Heart right ventricle (tissue), 16 donors: ENCODE measurements at places on chromosomes 16 and 17. TPM values are rescaled to one million over a fixed set of nuclear protein-coding genes. Genes with fewer than 3 reads are reported as not detected.

Gene WFDC1
- polyA plus RNA-seq = 2.6 TPM

GRCh38 chr16:6113749-6114148, 1016.2 kb upstream of the EEF2KMT start:
- no peak for DNase-seq

Gene SCNN1B
- polyA plus RNA-seq = 0.15 TPM

Gene NPIPB8
- not detected for polyA plus RNA-seq

Gene LRRC46
- 0.95 TPM for polyA plus RNA-seq

GRCh38 chr16:86668136-86668910, 90.0 kb downstream of the FOXL1 start:
- peak; percentile 59 for DNase-seq

DNA sequence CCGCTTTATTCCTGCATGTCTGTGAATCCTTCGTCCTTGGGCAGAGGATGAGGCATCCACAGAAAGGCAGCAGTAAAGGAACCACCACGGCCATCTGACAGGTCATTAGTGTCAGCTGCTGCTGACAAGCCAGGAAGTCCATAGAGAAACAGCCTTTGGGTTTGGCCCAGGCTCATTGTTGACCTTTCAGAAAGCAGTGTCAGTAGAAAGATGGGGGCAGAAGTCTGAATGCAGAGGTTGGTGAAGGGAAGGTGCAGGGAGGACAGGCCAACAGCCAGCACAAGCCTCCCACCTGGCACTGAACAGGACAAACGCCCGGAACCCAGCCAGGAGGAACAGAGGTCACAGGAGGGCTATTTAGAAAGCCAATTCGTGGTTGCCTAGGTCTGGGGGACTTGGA, 105.8 kb downstream of the VAT1L start:
- peak; percentile 34 for DNase-seq

Gene PRSS36
- polyA plus RNA-seq = 1.2 TPM
